ENCODE measurements at places on chromosomes 5 and 9.

DNA sequence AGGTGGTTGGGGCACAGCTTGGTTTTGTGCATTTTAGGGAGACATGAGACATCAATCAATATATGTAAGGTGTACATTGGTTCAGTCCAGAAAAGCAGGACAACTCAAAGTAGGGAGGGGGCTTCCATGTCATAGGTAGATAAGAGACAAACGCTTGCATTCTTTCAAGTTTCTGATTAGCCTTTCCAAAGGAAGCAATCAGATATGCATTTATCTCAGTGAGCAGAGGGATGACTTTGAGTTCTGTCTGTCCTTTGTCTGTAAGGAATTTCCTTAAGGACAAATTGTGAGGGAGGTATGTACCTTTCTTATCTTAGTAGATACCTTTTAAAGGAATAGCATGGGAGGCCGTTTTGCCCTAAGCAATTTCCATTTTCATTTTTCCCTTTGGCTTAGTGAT lies 63.3 kb downstream of the COL15A1 start:
- no peak for DNase-seq

- DNase-seq, result peak; percentile 8
Observed at GRCh38 chr9:114811301-114811700, 5.5 kb upstream of the TNFSF15 start.

- DNase-seq, result no peak
Observed at GRCh38 chr5:170540271-170540670, 36.5 kb downstream of the KCNIP1 start.

- no peak for DNase-seq
Observed at GRCh38 chr5:127203818-127204217, 86.8 kb upstream of the MEGF10 start.

DNA sequence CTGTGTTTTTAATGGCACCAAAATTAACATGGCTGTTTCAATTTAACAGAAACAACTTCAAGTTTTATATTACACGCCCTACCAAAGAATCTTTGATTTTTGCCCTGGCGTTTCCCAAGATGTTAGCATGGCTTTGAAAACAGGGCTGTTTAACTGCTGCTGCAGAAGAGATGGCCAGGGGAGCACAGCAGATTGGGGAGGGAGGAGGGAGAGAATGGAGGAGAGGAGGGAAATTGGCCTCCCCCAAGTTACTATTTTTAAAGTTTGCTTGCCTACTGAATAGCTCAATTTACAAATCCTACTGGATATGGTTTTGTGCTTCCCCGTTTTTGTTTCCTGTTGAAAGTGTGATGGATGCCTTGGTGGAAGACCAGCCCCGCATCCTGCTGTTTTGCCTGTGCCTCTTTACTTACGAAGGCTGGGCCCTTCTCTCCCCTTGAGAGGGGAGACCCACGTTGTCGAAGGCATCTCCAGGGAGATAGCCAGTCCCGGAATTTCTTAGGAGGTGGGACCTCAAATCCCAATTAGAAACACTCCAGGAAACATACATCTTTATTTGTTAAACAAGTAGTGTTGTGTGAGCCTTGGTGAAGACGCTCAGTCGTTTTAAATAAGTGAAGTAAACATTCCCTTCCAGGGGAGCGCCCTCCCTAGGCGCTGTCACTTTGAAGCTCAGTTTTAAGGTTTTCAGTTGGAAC lies 98.6 kb downstream of the AOPEP start:
- DNase-seq, result no peak

DNA sequence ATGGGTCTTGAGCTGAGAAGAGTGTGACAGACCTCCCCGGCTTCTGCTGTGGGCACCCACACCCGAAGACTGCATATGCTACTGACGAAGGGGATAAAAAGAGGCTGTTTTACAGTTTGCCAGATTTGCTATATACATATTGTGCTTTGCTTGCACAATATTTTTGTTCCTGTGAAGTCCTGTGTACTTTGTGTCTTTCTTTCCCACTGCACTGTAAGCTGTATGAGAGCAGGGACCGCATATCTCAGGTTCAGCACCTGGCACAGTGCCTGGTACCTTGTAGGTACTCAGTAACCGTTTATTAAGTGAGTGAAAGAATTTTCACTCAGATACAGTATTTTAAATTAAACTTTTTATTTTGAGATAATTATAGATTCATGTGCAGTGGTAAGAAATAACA lies 8.2 kb upstream of the GARNL3 start:
- no peak for DNase-seq
